ENCODE measurements at places on chromosomes 12 and 14.

- no peak for DNase-seq
These were observed 333.7 kb upstream of the OR4E1 start for GRCh38 chr14:22007363-22007762.

DNA sequence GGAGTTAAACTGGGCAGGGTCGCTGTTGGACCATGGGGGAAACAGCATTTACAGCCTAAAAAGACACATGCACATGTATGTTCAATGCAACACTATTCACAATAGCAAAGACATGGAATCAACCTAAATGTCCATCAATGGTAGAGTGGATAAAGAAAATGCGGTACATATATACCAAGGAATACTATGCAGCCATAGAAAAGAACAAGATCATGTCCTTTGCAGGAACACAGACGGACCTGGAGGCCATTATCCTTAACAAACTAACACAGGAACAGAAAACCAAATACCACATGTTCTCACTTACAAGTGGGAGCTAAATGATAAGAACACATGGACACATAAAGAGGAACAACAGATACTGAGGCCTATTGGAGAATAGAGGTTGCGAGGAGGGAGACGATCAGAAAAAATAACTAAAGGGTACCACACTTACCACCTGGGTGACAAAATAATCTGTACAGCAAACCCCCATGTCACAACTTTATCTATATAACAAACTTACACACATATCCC, 25.0 kb upstream of the SRP54 start:
- no peak for DNase-seq

- DNase-seq: no peak
These were observed 138.4 kb upstream of the DCN start for GRCh38 chr12:91320999-91321398.

DNA sequence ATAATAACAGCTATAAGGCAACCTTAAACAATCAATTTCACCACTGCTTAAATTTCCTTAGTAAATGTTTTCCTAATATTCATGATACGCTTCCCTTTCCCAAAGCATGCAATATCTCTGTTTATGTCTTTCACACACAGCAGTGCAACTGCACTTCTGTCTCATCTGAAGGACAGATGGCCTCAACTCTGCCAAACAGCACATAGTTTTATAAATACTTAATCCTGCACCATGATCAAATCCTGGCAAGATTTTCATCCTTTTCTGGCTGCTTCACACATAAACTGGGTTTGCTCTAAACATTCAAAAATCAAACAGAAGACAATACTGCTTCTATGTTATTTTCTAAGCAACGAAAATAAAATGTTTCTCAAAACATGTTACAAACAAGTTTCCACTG, 266.3 kb downstream of the ITPR2 start:
- no peak for DNase-seq

- no peak for DNase-seq
These were observed 34.6 kb upstream of the BEGAIN start for GRCh38 chr14:100621806-100622205.

DNA sequence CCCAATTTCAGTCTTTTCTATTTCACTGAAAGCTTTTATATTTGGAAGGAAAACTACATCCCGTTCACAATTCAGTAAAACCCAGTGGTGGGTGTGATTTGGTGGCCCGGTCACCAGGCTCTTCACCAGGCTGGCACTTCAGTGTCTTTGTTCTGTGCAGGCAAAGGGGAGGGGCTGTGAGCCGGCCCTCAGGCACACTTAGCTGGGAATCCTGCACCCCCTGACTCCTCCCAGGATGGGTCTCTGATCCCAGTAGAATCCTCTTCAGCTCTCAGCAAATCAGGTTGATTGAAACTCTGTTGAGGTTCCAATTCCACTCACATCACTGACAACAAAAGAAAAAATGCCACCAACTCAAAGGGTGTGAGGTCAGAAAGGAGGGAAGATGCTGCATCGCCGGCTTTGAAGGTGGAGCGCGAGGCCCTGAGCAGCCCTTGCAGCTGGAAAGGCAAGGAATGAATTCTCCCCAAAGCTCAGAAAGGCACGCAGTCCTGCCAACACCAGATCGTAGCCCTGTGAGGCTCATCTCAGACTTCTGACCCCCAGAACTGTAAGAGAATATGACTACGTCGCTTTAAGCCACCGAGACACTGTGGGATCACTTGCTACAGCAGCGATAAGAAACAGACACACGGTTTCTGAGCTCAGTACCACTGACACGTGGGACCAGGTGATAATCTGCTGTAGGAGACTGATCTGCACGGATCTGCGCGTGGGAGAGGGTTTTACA, 166.6 kb downstream of the PIWIL1 start:
- no peak for DNase-seq

DNA sequence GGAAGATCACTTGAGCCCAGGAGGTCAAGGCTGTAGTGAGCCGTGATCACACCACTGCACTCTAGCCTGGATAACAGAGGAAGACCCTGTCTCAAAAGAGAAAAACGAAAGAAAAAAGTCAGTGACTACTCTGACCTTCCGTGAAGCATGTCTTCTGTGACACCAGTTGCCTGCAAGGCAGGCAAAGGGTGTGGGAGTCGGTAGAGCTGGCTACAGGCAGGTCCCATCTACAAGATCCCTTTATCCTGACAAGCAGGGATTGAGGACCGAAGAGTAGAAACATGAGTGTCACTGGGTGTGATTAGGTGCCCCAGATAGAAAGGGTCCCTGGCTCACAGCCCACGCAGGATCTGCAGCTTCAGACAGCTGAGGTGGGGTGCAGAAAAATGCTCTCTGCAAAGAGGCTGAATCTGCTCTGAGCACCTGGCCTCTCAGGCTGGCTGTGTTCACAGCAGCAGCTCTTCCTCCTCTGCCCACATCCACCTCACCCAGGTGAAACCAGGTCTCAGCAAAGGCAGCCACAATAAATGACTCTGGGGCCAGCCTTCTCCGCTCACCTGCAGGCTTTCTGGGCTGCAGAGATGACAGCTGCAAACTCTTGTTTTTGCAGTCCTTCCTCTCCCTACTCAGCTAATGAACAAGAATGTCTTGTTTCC, 28.6 kb upstream of the HSP90B1 start:
- DNase-seq: no peak

DNA sequence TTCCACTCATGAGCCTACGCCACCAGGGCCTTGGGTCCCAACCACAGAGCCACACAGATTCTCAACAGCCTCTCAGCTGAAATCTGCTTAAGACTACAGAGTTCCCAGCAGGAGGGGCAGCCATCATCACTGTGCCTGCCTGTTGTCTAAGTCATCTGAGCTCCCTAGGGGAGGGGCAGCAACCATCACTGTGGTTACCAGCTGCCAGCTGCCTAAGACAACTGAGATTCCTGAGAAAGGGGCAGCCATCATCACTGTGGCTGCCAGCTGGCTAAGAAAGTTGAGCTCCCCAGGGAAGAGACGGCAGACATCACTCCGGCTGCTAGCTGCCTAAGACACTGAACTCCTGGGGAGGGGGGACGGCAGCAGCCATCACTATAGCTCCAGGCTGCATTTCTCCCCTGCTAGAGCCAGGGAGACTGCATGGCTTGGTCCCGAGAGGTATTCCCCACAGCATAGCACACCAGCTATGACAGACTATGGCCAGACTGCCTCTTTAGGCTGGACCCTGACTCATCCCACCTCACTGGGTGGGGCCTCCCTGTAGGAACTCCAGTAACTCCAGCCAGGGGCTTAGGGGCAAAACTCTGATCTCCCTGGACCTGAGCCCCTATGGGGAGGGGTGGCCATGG, 37.2 kb upstream of the C14orf132 start:
- DNase-seq: no peak

DNA sequence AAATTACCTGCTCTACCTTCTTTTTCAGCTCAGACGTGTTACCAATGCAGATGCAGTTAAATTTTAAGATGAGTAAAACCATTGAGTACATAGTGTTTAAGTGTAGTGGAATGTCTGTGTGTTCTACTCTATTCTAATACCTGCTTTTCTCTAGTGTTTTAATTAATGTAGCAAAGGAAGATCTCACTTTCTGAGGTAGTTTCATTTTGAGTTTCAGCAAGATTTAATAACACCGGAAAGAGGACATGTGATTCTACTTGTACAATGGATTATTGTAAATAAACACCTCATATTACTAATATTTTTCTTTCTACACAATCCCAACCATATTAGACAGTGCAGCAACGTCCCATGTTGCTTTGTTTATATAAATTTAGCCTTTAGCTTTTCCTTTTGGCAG, 315.4 kb downstream of the RAD51B start:
- DNase-seq: no peak

DNA sequence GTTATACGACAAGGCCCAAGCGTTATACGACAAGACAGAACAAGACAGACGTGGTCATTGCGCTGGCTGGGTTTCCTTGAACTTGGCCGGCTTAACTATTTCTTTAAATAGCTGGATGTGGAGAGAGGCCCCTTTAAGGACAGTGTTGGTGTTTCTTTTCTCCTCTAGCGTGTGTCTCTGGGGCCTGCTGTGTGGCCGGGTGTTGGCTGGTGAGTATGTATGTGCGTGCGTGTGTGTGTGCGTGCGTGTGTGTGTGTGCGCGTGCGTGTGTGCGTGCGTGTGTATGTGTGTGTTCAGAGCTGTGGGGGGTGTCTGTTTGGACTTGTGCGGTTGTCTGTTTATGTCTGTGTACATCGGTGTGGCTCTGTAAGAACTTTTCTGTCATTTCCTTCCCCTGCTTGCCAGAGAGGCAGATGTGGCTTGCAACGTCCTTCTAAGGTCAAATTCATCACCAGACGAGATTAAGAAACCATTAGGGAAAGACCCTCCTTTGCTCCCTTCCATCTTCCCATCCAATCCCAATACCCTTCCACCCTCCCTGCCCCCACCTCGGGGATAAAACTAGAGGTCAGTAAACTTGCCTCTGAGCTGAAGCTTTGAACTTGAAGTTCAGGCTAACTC, 78.6 kb upstream of the TBX3 start:
- no peak for DNase-seq

GRCh38 chr14:81348061-81348460, 52.1 kb downstream of the STON2 start:
- no peak for DNase-seq

All from amniotic stem cell (primary cell).